CD4-positive, alpha-beta T cell treated with Interleukin-4 for 4 hours (primary cell): ENCODE measurements at places on chromosomes 7 and 10.

GRCh38 chr10:86345296-86345858 is 21.2 kb downstream of the GRID1 start:
- no peak for DNase-seq

GRCh38 chr10:73979809-73980433 is 18.0 kb upstream of the VCL start:
- no peak for DNase-seq

DNA sequence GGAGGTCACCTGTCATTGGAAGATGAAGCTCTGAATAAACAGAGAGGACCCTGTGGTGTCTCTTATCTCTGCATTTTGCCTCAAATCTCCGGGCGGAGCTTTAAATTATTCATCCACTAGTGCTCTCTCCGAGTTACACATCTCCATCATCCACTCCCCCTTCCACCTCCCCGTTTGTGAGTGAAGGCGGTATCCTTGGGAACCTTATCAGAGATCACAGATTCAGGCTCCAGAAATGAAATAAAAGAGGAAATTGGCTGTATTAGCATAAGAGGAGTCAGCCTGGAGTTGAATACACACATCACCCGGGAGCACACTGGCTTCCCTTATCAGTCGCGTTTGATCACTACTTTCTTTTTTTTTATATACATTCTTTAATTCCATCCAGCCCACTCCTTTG is 1184.8 kb downstream of the GATA3 start:
- no peak for DNase-seq

GRCh38 chr10:13066527-13066926 is 33.4 kb upstream of the OPTN start:
- no peak for DNase-seq

DNA sequence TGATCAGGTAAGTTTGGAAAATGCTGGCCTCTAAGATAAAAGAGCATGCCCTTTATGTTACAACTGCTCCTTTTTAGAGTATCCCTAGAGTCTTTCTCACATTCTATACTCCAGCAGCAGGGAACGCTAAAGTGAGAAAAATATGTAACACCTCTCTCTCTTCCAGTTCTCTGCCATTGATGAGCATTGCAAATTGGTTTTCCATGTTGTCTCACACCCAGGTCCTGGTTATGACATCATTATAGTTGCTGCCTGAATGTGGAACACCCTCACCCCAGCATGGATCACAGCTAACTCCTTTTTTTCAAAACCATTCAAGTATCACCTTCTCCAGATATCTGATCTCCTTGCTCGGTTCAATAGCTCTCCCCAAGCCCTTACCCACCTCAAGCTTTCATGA is 84.4 kb downstream of the DGKI start:
- DNase-seq: no peak

DNA sequence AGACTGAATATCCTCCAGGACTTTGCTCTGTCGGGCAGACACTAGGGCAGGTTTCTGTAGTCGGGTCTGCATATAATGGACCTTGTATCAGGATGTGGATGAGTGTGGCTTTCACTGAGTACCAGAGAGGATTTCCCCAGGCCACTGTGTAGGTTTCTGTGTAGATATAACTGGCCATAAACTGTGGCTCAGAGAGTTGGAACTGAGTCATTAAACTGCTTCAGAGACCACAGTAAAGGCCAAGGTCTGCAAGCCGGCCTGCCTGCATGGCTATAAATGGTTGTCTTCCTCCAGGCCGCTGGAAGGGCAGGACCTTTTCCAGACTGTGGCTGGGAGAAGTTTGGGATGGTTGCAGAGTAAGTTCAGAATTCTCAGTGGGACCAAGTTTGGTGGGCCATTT is 16.9 kb downstream of the ZNF92 start:
- DNase-seq: no peak

DNA sequence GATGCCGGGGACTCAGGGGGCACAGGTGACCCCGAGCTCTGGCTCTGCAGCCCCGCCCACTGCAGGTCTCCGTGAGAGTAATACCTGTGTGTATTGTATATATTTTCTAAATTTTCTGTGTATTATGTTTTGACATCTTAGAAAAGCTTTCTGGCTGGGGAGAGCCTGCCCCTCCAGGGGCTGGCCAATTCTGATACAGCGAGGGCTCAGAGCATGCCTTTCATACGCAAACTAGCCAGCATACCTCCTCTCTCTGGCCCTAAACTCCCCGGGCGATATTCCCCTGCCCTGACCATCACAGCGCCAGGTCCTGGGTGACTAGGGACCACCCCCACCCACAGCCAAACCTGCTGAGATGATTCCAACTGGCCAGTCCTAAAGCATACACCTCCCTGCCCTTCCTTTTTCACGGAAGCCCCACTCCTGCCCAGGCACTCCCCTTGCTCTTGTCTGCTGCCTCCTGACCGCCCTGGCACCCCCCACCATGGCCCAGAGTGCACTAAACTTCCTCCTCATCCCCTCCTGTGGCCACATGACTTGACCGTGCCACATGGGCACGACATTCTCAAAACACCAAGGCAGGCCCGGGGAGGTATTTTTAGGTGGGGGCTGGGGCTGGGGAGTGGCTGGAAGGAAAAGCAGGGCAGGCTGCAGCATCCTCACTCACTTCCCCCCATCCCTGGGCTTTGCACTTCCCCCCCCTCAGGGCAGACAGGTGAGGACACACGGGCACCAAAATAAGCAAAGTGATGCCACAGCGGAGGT is 61.5 kb downstream of the INSIG1 start:
- DNase-seq: no peak

- DNase-seq: no peak
Measured at GRCh38 chr7:28643584-28644340, 231.4 kb downstream of the CREB5 start.

- DNase-seq: no peak
Measured at GRCh38 chr10:27611744-27612550, 107.8 kb downstream of the RAB18 start.

DNA sequence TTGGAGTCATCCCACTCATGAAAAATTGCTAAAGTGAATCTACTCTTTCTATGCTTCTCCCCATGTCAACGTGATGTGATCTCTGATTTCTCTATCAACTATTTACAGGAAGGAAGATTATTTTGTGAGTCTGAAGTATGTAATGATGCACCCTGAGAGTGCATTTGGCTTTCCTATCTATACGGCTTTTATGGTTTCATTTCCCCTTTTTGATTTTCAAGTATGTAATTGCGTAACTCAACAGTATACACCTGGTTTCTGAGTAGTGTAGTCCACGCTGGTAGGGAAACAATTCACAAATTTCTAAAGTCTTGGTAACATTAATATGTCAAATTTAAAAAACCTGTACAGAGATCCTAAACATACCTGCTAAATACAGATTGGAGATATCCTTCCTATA is 194.7 kb upstream of the SEMA3A start:
- DNase-seq: no peak

DNA sequence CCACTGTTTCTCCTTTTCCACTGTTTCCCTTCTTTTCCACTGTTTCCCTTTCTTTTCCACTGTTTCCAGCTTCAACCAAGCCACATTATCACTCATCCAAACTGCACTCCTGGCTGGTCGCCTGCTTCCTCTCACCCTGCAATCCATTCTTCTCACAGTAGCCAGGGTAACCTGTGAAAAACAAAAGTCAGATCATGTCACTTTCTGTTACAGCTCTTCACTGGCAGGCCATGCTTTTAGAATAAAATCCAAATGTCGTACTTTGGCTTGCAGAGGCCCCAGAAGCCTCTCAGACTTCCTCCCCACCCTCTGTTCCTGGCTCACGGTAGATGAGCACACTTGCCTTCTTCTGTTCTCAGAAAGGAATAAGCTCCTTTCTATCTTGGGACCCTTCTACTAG is 33.9 kb downstream of the STARD3NL start:
- no peak for DNase-seq

- DNase-seq: no peak
Measured at GRCh38 chr7:129222064-129222463, 2.8 kb upstream of the AHCYL2 start.

DNA sequence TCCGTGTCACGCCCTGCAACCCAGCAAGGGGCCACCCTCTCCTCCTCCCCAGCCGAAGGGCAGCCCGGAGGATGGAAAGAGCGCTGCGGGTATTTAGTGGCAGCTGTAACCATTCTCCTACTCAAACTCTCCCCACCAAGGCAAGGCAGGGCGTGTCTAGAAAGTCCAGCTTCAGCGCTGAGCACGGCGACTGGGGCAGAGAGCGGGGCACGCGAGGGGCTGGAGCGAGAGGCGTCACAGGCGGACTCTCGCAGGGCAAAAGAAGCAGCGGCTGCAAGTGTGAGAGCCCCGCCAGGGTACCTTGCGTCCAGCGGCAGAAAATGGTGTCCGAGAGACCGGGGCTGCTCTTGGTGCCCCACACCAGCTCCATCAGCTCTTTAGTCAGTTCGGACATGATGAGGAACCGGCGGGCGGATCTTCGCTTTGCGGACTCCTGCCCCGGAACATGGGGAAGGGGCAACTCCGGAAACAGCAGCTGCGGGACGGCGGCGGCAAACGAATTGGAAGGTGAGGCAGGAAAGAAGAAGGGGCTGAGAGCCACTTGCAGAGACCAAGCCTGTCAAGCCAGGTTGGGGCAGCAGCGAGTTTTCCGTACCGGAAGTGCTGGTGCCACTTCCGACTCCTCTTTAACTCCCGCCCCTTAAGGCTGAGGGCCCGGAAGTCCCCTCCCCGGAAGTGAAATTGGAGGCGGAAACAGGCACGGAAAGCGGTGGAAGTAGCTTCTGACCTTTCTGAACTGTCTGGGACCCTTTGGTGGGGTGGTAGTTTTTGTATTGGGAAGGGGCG is at the start of gene MINDY3:
Gene MINDY3, minus strand, starts transcription at position 602 of the 786 bp plus-strand sequence. Its CDS starts 208 bp downstream, at position 394.
- peak; percentile 85 for DNase-seq

DNA sequence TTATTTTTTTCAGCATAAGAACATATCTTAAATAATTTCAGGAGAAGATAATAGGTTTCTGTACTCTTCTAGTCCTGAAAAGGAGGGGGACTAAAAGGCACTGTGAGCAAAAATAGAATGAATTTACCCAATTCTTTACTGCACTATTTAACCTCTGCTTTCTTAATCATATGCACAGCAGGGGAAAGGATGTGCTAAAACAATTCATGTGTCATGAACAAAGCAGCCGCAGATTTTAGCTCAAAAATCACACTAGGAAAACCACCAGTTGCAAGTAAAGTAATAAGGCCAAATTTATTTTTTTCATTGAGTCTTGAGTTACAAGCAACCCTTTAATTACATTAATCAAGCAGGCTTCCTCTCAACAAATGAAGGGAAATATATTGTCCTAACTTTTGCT is 80.1 kb downstream of the CABCOCO1 start:
- DNase-seq: no peak

GRCh38 chr7:35738889-35739288 is 44.0 kb upstream of the HERPUD2 start:
- DNase-seq: no peak

GRCh38 chr10:125062227-125062913 is 98.0 kb downstream of the CTBP2 start:
- no peak for DNase-seq

DNA sequence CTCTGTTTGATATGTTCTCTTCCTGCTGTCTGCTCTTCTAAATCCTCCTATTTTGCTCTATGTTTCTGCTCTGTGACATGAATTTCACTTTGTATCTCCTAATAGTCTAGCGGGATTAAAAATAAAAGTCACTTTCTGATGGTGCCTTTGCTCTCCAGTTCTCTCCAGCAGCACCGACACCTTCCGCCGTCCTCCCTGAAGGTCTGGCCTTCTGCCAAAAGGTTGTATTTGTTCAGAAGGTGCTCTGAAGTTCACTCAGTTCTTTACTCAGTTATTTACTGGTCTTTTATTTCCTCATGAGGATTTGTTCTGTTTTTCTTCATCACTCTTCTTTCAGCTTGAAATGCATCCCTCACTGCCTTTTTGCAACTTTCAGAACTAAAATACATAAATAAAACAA is 11.2 kb upstream of the EPHA1 start:
- DNase-seq: no peak

DNA sequence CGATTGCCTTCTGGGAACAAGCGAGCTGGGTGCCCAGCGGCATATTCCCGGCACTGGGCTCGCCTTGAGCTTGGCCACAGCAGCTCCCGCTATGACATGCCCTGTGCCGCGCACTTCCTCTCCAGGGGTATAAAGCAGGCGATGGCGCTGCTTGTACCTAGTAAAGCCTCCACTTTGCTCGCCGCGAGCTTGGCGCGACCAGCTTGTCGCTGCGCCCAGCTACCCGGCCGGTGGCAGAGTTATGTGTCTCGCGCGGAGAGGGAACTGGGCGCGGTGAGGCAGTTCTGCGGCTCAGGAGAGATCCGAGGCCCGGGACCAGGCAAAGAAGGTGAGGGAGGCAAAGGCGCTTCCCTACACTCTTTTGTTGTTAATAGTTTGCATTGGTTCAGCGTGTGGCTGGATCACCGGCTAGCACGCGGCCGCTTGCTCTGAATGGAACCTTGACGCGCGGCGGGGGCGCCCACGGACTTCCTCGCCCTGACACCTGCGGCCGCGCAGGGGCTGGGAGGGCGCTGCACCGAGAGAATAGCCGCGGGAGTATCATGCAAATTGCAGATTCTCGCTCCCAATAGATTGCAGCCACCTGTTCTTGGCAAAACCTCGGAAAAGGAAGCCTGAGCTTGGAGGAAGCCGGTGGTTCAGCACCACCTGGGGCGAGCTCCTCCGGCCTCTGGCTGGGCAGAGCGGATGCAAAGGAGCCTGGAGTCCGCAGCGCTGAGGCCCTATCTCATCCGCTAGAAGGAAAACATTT is 3.0 kb upstream of the BUB3 start:
- DNase-seq: no peak

GRCh38 chr7:106015381-106016218 is 52.5 kb downstream of the CDHR3 start:
- DNase-seq: no peak

GRCh38 chr10:86828145-86828544 is 71.7 kb downstream of the BMPR1A start:
- no peak for DNase-seq

- DNase-seq: no peak
Measured at GRCh38 chr10:19209319-19209718, 160.7 kb downstream of the MALRD1 start.

DNA sequence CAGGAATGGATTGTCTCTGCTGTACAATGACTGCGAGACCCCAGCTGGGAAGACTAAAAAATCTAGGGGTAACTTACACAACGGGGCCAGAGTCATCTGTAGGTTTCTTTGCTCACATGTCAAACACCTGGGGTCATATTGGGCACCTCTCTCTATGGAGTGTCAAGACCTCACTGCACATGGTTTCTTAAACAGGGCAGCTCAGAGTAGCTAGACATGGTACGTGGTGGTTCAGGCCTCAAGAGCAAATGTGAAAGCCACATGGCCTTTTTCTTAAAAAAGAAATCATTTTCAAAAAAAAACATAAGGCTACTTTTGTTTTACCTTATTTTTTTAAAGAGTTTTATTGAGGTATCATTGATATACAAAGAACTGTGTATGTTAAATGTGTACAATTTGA is 162.2 kb upstream of the ITGB1 start:
- no peak for DNase-seq
